ENCODE measurements at places on chromosomes 11 and 22. TPM values are rescaled to one million over a fixed set of nuclear protein-coding genes. Genes with fewer than 3 reads are reported as not detected.

Gene ART1
- total RNA-seq: not detected

Gene C11orf65
- total RNA-seq: 0.59 TPM

Gene SERHL2
- total RNA-seq: 14.2 TPM

Gene OR51B4
- total RNA-seq: 1.5 TPM

Gene MCAM
- 793 TPM for total RNA-seq

Gene TRIM51
- not detected for total RNA-seq
